LHCN-M2 (cell line): ENCODE measurements at places on chromosomes 12 and 14.

- peak; percentile 35 for DNase-seq
Measured at GRCh38 chr12:57456145-57456700, 1.1 kb downstream of the INHBE start.

GRCh38 chr12:615620-616019 is 47.6 kb downstream of the NINJ2 start:
- DNase-seq: no peak

- DNase-seq: peak; percentile 56
Measured at GRCh38 chr14:22314183-22314820, 274.7 kb downstream of the DAD1 start.

DNA sequence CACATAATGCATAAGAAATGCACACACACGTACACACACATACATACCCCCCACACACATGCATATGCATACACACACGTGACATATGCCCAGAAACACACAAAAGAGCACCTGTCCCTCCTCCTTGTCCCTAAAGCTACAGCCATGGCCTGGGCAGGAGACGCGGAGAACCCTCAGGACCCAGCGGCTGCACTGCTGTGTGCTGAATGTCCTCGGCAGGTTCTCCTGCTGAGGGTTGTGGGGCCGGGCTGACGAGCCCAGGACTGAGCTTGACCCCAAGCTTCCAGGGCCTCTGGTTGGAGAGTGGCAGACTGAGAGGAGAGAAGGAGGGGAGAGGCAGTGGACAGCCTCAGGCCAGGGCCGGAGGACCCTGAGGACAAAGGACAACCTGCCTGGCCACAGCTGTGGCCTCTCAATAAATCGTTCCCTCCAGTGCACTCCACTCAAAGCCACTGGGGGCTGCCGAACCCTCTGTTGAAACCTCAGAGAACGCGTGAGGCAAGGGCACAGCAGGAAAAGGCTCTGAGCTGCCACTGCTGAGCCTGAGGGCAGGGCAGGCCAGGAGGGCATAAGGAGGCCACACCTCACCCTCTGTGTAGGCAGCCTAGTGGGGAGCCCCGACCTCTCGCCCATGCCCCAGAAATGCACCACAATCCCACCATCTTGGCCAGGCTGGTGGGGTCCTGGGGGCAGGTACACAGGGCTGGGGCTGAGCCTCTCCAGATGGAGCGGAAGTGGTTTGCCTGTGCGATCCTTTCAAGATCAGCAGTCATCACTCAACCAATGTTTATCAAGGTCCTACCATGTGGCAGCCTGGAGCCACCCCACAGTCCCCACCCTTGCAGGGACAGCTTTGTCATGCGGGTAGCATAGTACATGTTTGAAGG is 3.1 kb downstream of the CACNA2D4 start:
- DNase-seq: no peak

GRCh38 chr14:81366214-81366613 is 33.9 kb downstream of the STON2 start:
- peak; percentile 63 for DNase-seq

- no peak for DNase-seq
Measured at GRCh38 chr14:41605550-41606281, 960 bp upstream of the LRFN5 start.

DNA sequence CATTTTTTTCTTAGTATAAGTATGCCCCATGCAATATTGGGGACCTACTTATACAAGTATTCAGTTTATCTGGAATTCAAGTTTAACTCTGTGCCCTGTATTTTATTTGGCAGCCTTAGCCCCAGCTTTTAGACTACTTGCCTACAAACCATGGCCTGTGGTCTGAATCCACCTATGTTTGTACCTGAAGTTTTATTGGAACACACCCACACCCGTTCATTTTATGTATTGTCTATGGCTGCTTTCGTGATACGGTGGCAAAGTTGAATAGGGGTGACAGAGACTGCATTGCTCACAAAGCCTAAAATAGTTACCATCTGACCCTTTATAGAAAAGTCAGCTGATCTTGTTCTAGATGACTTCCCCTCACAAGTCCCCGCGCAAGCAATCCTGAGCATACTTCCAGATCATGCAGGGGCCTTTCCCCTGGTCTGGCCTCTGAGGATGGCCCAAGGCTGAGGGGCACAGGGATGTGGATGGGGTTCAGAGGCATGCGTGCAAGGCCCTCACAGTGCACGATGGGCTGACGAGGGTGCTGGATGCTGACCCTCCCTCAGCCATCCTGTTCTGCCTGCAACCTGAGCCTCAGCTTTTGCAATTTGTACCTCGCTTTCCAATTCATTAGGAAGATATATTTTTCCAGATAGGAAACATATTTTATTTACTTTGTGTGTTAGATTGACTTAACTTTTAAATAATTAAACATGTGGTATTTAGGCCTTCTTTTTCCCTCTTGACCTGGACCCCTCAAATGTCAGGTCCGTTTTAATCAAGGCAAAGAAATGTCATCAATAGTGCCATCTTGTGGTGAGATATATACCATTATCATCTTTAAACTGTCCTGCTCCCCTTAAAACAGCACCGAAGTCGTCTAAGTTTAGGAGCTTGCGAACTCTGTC is 527.3 kb upstream of the CCDC196 start:
- DNase-seq: peak; percentile 15

- peak; percentile 4 for DNase-seq
Measured at GRCh38 chr12:28708918-28709371, 440.1 kb upstream of the FAR2 start.

- no peak for DNase-seq
Measured at GRCh38 chr12:54606556-54606955, 18.1 kb upstream of the PPP1R1A start.

GRCh38 chr12:63955831-63956666 is 111.5 kb downstream of the SRGAP1 start:
- peak; percentile 79 for DNase-seq

- DNase-seq: no peak
Measured at GRCh38 chr12:64025174-64025958, 180.9 kb downstream of the SRGAP1 start.

DNA sequence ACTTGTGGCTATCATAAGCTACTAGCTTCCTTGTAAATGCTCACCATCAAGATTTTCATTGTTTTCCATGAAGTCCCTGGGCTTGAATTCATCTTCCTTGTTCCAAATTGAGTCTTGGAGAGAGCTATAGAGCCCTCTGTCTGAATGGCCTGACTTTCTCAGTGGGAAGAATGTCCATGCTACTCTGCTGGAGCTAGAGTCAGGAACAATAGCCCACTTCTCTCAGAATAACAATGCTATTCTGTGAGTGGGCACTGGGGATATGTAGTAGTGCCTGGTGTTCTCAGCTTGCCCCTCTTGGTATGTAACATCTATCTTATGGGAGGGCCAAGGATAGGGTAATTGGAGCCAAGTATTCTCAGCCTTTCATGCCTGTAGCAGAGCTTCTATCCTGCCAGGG is 127.6 kb upstream of the TRHDE start:
- no peak for DNase-seq

DNA sequence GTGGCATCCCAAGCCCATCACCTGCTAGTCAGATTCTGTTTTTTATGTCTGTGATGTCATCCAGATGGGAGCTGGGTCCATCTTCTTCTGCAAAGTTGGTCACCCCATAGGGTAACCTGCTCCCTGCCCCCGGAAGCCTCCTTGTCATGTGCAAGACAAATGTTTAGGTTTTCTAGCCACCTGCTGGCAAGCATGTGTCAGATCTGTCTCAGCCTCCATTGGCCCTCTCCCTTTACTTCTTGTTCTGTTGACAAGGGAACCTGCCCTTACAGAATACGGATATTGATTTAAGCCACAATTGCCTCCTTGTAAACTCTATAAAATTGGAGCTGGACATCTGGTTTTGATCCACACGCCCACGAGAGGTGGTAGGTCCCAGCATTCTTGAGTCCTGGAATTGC is 7.5 kb downstream of the NTF3 start:
- DNase-seq: no peak

GRCh38 chr12:51591016-51591901 is at the start of gene SCN8A:
SCN8A (plus strand) TSS chr12:51591233; CDS start chr12:51662818, 71,585 bp downstream.
- DNase-seq: peak; percentile 51

- DNase-seq: peak; percentile 29
Measured at GRCh38 chr12:56129206-56129941, 1.3 kb downstream of the ESYT1 start.

DNA sequence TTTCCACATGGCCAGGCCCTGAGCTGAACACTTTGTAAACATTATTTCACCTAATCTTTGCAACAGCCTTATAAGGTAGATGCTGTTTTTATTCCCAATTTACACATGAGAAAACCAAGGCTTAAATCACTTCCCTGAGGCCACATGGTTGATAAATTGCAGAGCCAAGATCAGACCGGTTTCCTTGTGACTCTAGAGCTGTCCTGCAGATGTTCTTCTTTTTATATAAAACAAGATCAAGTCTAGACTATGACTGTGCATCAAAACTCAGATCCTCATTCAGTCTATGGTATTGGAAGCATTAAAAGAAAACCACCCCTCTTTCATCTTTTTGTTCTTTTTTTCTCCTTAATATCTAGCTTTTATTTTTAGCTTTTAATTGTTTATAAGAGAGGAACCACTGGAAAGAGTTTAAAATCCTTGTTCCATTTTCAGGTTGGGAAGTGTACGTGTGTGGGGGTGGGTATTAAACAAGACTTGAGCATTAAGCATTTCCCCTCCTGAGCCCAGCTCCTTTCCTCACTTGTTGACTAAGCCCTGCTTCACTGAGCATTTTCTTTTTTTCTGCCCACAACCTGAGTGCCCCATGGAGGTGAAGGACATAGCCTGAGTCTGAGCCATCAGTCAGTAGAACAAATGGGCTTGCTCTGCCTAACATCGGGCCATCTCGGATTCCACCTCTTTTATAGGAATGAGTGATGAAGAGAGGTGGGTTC is 45.4 kb downstream of the GPATCH2L start:
- DNase-seq: no peak

DNA sequence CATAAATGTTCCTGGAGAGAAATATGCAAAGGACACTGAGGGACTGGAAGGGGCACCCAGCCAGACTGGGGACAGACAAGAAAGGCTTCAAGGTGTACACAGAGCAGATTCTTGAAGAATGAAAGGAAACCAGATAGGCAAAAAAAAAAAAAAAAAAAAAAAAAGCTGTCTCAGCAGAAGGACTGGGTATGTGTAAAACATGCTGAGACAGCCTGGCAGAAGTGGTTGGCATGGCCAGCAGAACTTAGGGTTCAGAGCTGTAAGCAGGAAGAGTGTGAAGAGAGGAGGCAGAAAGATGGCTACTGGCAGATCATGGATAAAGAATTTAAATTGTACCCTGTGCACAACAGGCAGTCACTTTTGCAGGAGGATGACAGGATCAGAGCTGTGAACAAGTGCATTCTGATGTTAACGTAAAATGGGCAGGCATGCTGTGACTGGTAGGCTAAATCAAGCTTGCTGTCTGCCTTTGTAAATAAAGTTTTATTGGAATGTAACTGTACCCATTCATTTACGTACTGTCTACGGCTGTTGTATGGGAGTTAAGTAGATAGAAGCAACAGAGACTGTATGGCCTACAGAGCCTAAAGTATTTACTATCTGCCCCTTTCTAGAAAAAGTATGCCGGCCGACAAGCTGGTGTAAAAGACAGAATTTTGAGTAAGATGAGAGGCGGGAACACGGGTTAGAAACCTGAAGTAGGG is 42.2 kb downstream of the UBR7 start:
- no peak for DNase-seq

GRCh38 chr12:42585841-42586216 is 3.7 kb downstream of the PRICKLE1 start:
- DNase-seq: no peak

- peak; percentile 31 for DNase-seq
Measured at GRCh38 chr14:79161571-79161970, 991.4 kb downstream of the NRXN3 start.

DNA sequence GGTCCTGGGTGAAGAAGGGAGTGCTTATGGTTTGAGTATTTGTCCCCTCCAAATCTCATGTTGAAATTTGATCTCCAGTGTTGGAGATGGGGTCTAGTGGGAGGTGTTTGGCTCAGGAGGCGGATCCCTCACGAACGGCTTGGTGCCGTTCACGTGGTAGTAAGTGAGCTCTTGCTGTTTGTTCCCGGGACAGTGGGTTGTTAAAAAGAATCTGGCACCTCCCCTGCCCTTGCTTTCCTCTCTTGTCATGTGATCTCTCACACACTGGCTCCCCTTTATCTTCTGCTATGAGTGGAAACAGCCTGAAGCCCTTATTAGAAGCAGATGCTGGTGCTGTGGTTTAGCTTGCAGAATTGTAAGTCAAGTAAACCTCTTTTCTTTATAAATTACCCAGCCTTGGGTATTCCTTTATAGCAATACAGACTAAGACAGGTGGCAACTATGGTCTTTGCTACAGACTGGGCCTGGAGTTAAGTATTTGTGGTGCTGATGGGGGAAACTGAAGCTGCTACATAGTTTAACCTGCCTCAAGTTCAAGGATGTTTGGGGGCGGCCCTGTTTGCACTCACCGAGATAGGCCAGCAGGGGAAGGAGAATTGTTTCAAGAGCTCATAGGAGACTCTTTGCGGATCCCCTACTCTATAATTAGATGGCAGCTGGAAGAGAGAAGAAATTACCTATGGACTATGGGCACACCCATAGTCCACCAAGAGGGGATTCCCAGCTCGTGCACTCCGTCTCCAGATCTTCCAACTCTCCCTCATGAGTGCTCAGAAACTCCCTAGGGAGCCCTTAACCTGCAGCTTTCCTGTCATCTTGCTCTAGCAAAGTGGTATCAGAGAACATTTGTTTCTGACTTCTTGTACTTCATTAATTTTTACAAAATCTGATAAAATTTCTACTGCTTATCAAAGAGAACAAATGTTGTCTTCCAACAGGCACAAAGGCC is 164.6 kb downstream of the SLC15A5 start:
- peak; percentile 19 for DNase-seq

GRCh38 chr12:119391673-119392072 is 57.1 kb downstream of the CCDC60 start:
- no peak for DNase-seq

- DNase-seq: peak; percentile 76
Measured at GRCh38 chr14:29930283-29930682, 2.6 kb upstream of the PRKD1 start.

- no peak for DNase-seq
Measured at GRCh38 chr14:55065411-55065810, 14.0 kb downstream of the MAPK1IP1L start.

- DNase-seq: no peak
Measured at GRCh38 chr12:1307796-1308195, 286.6 kb downstream of the FBXL14 start.

DNA sequence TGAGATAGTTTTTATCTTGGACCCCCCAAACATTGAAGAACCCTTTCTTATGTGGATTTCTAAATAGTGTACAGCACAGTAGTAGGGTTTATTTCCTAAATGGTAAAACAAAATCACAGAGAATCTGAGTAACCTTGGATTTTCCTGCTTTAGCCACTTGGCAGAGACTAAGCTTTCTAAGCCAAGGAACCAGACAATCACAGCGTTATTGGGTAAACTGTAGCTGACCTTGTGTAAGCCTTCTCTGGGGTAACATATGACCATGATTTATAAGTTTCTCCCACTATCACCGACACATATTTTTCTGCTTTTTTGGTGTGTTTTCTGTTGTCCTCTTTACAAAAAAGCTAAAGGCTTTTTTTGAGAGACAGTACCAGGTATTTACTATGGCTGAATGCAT is 136.3 kb upstream of the PZP start:
- no peak for DNase-seq

- no peak for DNase-seq
Measured at GRCh38 chr12:129966146-129966995, 62.5 kb upstream of the TMEM132D start.
